ENCODE measurements at places on chromosomes 2 and 18.

DNA sequence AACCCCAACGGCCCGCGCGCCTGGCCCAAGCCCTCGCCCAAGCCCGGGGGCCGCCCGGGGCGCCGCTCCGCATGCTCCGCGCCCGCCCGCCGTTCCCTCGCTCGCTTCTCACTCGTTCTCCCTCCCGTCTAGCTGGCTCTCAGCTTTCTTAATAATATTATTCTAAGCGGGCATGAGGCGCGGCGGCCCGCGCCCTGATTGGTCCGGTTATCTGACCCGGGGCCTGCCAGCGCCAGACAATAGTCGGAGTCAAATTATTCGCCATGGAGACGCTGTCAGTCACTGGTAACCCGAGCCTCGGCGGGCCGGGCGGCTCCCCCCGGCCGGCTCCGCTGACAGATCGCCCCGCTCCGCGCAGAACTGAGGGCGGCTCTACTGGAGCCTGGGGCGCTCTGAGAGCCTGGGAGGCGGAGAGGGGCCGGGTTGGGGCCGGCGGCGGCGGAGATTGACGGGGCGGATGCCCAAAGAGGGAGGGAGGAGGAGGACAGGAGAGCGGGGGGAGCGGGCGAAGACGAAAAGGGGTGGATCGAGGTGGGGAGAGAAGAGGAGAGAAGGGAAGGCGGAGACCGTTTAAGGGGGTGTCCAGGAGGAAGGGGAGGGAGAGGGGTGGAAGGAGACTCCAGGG is at the start of gene SIX2:
Gene SIX2 (minus strand): TSS at position 150 of the 625 bp plus-strand sequence. CDS start 342 bp downstream, outside the sequence.
- DNase-seq, result no peak

DNA sequence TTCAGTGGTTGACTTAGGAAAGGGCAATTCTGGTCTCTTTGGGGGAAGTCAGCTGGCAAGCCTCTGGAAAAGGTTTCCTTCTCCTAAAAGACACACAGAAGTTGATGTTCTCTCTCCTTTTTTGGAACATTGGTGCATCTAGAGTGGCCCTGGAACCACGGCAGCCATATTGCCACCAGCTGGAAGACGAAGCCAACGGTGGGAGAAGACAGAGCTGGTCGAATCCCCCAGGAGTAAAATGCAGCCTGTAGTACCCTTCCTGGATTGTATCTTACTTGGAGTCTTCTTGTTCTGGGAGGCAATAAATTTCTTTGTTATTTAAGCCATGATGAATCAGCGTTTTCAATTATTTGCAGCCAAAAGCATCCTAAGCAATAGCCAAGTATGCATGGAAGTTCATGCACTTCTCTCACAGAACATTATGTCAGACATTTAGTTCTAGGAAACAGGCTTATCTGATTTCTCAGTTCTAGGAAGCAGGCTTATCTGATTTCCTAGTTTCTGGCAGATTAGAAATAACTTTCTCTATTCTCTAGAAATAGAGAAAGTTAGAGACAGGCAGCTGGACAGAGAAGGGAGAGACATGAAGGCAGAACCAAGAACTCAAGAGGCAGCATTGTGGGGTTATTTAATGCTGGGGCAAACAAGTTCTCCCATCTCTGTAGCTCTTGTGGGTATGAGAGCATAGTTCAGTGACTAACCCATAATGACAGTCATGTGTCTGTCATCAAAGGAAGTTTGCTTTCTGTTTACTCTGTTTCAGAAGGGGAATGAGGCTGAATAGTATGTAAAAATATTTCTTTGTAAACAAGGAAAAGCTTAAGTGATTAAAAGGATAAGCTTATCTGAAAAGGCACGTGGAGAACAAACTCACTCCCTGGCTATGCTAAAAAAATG is 40.5 kb upstream of the NABP1 start:
- peak; percentile 42 for DNase-seq

DNA sequence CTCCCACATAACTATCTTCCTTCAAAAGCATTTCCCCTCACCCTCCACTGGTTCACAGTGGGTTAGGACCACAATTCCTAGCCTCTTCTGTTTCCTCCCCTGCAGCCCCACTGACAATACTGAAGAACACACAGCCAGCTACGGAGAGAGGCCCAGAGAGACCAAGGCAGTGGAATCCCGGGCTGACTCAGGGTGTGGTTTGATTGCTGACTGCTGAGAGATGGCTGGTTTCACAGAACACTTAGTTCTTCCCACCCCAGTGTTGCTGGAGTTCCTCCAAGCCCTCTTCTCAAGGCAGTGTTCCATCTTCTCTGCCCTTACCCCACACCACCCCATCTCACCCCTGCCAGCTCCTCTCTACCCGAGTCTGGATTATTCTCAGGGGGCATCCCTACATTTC is 43.3 kb upstream of the ZFP36L2 start:
- DNase-seq, result no peak

- no peak for DNase-seq
Observed at GRCh38 chr2:143877876-143878530, 641.9 kb downstream of the ZEB2 start.

DNA sequence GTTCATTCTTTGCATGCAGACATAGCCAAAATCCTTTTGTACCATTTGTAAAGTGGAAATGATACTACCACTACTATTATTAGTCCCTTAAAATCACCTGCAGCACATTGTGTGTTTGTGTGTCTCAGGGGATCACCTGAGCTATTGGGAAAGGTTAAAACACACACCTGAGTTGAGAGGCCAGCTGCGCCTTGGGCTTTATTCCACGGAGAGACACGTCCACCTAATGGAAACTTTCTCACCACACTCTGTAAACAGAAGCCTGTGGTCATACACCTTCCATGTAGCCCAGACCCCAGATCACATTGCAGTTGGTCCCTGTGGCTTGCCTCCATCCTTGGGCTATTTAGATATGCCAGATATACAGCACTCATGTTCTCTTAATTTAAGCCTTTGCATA is 81.8 kb upstream of the SH3BP4 start:
- DNase-seq, result no peak

- no peak for DNase-seq
Observed at GRCh38 chr18:6493194-6493593, 78.5 kb upstream of the L3MBTL4 start.

GRCh38 chr2:241977557-241978300 is 108.2 kb downstream of the RTP5 start:
- DNase-seq, result no peak

DNA sequence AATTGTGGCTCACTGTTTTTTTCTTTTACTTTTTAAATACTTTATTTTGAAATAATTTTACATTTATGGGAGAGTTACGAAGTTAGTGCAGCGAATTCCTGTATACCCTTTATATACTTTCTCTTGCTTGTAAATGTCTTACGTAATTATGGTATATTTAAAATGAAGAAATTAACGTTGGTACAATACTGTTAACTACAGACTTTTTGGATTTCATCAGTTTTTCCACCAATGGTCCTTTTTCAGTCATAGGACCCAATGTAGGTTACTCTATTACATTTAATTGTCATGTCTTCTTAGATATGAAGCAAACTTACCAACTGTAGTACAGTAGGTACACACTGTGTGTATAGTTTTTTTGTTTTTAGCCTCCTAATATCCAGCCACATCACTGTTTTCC is 76.3 kb downstream of the BOLA3 start:
- no peak for DNase-seq

GRCh38 chr2:197089655-197090054 is 163.1 kb upstream of the PGAP1 start:
- no peak for DNase-seq

GRCh38 chr2:55751966-55752365 is 58.3 kb upstream of the PNPT1 start:
- DNase-seq, result no peak

- peak; percentile 2 for DNase-seq
Observed at GRCh38 chr18:22983175-22983574, 50.0 kb downstream of the RBBP8 start.

DNA sequence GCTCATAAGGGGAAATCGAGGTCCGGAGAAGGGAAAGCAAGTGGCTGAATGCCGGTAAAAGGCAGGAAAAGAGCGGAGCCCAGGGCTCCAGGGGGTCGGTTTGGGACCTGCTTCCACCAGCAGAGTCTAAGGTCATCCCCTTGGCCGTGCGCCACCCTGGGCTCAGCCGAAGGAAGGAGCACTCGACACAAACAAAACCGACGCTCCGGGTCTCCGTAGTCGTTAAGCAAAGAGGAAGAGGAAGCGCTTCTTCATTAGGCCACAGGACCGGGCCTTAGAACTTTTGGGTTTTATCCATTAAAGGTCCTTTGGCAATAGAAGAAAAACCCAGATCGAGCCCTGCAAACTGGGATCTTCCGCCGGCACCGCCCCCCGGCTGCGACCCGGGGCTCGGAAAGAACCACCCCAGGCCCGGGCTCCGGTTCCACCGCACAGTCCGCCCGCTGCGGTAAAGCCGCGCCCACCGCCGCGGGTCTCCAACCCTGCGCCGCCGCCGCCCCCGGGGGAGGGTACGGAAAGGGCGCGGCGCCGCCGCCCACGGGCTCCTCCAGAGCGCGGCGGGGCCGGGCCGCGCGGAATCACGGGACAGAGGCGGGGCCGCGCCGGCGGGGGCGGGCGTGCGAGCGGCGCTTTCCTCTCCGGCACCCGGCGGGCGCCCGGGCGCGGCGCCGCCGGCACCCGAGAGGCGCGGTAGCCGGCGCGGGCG is at the start of gene TTL:
Gene TTL (plus strand): TSS at position 629 of the 706 bp plus-strand sequence. CDS start 189 bp downstream, outside the sequence.
- peak; percentile 48 for DNase-seq

DNA sequence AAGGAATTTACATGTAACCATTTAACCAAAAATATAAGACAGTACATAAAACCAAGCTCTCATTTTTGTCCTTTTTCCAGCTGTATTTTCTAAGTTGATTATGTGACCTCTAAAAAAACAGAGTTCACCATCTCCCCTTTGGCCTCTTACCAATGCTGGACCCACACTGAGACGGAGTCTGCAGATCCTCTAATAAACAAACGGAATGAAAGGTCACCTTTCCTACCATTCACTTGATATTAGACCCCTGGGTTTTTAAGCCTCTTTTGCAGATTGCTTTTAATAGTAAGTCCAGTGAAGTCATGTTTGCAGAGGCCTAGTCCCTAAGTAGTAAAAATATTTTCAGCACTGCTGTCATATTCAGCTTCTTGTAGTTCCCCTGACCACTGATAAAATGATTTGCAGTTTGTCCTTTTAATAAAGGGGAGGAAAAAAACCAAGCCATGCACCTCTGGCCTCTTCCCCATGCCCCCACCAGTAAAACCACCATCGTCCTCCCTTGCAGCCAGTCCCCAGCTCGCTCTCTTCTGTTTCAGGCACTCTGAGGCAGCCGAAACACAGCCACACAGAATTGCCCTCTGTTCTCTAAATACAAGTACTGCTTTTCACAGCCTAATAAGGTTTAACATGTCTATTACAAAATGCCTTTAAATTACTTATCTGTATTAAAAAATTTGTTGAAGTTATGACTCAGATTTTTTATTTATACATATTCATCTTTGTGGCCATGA is 427.5 kb downstream of the PARD3B start:
- DNase-seq, result no peak

GRCh38 chr18:77147418-77147852 is 14.9 kb upstream of the MBP start:
- no peak for DNase-seq

GRCh38 chr2:72238311-72238710 is 90.6 kb upstream of the CYP26B1 start:
- DNase-seq, result no peak

GRCh38 chr2:864501-865106 is 86.0 kb upstream of the SNTG2 start:
- no peak for DNase-seq

GRCh38 chr18:54148151-54148550 is 76.3 kb downstream of the MBD2 start:
- no peak for DNase-seq

GRCh38 chr2:79103214-79103613 is 15.4 kb upstream of the REG1B start:
- no peak for DNase-seq

GRCh38 chr2:189954989-189955388 is 107.5 kb downstream of the MSTN start:
- DNase-seq, result no peak

DNA sequence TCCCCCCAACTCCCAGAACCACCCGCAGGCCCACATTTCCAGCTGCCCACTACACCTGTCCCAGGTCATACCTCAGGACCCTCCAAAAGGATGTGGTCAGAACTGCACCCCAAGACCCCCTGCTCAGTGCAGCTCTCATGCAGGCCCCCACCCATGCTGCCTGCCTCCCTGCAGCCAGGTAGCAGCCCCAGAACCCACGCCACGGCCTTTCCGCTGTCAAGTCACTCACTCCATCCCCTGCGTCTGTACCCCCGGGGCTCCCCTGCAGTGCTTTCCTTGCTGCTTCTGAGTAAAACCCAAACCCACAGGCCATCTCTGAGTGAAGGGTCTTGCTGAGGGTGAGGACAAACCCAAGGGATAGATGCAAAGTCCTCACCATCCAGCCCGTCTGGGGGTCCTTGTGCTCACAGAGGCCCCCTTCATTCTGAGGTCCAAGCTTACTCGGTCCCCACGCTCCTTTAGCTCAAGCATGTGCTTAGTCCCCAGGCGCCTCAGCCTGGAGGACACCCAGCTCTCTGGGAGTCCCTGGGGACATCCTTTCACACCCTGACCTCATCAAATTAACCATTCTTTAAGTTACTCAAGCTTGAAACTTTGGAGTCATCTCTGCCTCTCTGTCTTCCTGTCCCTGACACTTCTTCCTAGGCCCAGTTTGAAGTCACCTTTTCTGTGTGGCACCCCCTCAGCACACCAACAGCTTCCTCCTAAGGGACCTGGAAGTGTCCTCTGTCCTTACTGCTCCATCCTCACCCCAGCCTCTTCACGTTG is 130.1 kb downstream of the SMAD7 start:
- no peak for DNase-seq

DNA sequence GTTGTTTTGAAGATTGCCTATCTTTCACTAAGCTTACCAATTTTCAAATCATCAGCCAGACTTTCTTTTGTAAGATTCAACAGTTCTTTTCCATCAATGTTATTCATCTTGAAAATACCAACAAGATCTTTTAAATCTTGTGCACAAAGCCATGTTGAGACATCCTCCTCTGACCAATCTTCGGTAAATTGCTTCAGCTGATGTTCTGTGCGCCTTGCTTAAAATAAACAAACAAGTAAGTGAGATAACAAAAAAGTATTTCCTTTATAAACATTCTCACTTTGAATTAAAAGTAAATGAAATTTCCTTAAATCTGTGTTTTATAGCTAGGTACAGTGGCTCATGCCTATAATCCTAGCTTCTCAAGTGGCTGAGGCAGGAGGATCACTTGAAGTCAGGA is 30.3 kb downstream of the WDSUB1 start:
- no peak for DNase-seq

GRCh38 chr18:43571078-43571689 is 293.9 kb upstream of the SYT4 start:
- peak; percentile 15 for DNase-seq

DNA sequence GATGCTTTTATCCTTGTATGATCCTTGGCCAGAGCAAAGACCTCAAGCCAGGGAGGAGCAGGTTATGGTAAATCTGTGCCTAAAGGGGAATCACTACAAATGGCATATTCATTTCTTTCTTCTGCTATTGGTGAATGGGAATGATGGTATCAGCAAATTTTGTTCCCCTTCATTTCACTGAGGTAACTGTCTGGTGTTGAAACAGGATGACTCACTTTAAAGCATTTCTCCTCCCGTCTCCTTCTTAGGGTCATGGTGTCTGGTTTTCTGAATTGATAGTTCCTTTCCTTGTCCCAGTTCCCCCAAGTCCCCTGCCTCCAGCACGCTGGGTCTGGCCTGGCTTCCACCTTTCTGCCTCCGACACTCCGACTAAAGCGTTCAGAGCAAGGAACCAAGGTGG is 109.2 kb downstream of the MREG start:
- DNase-seq, result no peak

Data from thymus (tissue), 14 donors.